ENCODE measurements at places on chromosomes 7 and 10.

- no peak for DNase-seq
These were observed 94.9 kb downstream of the AKR1D1 start for GRCh38 chr7:138170959-138171703.

- DNase-seq, result no peak
These were observed 377.2 kb downstream of the PARD3 start for GRCh38 chr10:34437906-34438305.

GRCh38 chr10:98246911-98247805, 20.8 kb downstream of the LOXL4 start:
- DNase-seq, result peak; percentile 63

GRCh38 chr10:103198648-103199047, 5.6 kb upstream of the NT5C2 start:
- DNase-seq, result no peak

GRCh38 chr10:76278811-76279460, 847.5 kb downstream of the LRMDA start:
- no peak for DNase-seq

DNA sequence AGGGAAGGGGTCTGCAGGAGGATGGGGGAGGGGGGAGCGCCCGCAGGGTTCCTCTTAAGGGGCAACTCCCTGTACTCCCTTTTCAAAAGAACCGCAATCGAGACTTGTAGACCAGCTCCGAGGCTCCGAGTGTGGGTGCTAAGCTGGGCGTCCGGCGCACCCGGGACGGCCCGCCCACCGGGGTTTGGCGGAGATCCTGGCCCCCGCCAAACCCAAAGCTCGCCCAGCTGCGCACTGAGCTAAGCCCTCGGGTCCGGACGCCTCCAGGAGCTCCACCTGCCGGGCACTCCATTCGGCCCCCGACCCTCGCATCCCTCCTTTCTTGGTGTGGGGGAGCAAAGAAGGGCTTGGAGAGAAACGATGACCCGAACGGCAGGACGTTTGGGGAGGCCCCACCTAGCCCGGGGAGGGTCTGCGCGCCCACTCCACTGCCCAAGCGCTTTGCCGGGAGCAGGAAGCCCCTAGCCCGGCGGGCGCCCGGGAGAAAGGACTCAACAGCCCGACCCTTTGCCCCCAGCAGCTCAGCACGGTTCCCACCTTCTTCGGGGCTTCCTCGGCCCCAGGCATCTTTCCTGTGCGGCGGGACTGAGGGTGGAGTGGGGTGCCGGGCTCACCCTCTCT, 651 bp downstream of the AFAP1L2 start:
- peak; percentile 73 for DNase-seq

DNA sequence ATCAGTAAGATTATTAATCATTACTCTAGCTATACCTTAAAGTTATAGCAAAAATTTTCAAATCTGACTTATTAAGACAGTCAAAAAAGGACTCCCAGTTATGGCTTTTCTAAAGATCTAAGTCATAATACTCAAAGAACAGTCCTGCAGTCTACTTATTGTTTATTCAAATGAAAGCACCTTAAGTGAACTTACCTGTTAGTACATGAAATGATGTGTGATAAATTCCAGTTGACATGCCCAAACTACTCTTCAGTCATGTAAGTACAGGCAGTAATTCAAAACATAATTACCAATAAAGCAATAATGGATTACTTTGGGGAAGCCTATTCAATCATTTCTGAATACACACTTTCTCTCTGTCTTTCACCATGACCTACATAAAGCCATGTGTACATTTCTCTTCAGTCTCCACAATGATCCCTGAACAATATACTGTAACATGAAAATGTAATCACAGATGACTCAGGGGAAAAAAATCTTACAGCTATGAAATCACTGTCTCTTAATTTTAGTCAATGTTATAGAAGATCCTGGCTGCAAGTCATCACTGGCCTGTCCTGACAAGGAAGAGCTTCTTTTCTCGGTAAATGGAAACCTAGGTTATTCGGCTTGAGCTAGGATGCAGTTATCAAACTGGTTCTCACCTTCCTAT, 420.7 kb upstream of the LRRTM3 start:
- DNase-seq, result no peak

- no peak for DNase-seq
These were observed 35.7 kb upstream of the PLEKHA1 start for GRCh38 chr10:122338609-122339441.

DNA sequence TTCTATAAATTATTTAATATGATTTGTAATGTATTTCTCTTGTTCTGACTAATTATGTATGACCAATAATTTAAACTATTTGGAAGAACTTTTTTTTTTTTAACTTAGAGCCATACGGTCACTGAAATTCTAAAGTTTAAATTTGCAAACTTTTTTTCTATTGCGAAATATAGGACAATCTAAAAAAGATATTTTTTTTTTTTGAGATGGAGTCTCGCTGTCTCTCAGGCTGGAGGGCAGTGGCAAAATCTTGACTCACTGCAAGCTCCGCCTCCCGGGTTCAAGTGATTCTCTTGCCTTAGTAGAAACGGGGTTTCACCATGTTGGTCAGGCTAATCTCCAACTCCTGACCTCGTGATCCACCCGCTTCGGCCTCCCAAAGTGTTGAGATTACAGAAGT, 130.5 kb downstream of the CPED1 start:
- no peak for DNase-seq

GRCh38 chr7:83751217-83751616, 102.3 kb upstream of the SEMA3E start:
- no peak for DNase-seq
